Lung (tissue), 17 donors: ENCODE measurements at places on chromosomes 7 and 10. TPM values are rescaled to one million over a fixed set of nuclear protein-coding genes. Genes with fewer than 3 reads are reported as not detected.

GRCh38 chr10:17109475-17110207 is 20.0 kb downstream of the CUBN start:
- no peak overlapping the region for H3K4me3 ChIP-seq
- peaks cover 13% of the 10 kb centered on the region for H3K4me1 ChIP-seq
- no peak for DNase-seq
- H3K27me3 ChIP-seq, result no peaks in the 10 kb centered on the region
- H3K27ac ChIP-seq, result no peak overlapping the region
- H3K36me3 ChIP-seq, result no peaks in the 10 kb centered on the region

Gene CYP3A4
- not detected for total RNA-seq

- no peaks in the 10 kb centered on the region for H3K4me1 ChIP-seq
- H3K27me3 ChIP-seq, result no peaks in the 10 kb centered on the region
- no peak overlapping the region for H3K4me3 ChIP-seq
- DNase-seq, result no peak
Measured at GRCh38 chr7:45129181-45129800, 17.8 kb upstream of the TBRG4 start.

DNA sequence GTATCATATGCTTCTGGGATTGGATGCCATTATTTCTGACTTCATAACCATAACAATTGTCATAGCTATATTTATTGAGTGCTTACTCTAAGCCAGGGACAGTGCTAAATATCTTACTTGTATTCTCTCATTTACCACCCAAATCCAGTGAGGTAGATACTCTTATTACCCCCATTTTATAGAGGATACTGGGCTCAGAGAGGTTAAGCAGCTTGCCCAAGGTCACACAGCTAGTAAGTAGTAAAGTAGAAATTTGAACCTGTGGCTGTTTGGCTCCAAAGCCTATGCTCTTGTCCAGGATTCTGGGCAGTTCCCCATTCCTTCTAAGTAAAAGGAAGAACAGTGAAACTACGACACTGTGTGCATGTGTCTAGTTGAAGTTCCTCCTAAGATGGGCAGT is 56.5 kb downstream of the COL13A1 start:
- DNase-seq, result no peak
- no peak overlapping the region for H3K27ac ChIP-seq
- no peaks in the 10 kb centered on the region for H3K27me3 ChIP-seq

Gene NKX1-2
- 0.06 TPM for total RNA-seq

GRCh38 chr10:101682172-101682825 is 12.7 kb downstream of the FBXW4 start:
- H3K4me1 ChIP-seq, result no peaks in the 10 kb centered on the region
- peaks cover 3% of the 10 kb centered on the region for H3K36me3 ChIP-seq
- no peak overlapping the region for H3K27ac ChIP-seq
- H3K4me3 ChIP-seq, result no peak overlapping the region

- no peaks in the 10 kb centered on the region for H3K36me3 ChIP-seq
- peak overlapping the region; percentile 93 for H3K4me3 ChIP-seq
- H3K27ac ChIP-seq, result peak overlapping the region; percentile 99
- no peaks in the 10 kb centered on the region for H3K27me3 ChIP-seq
Measured at GRCh38 chr10:97319671-97320479, 804 bp downstream of the FRAT1 start.

Gene KIN
- total RNA-seq, result 6.0 TPM

Gene AKR1D1
- not detected for total RNA-seq

DNA sequence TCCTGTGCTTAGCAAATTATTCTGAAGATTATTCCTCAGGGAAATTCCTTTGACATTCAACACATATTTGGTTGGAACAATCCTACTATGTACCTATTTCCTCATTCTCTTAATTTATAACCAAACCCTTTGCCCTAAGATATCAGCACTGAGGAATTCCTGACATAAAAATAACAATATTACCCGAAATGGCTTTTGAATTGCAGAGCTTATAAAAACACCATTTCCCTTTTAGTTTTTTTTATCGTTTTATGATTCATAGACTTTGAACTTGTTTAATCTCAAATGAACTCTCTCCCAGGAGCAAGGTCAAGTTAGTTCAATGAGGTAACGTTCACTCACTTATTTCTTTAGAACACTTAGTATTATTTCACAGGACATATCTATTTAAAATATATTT is 7.7 kb upstream of the ABCB1 start:
- H3K27me3 ChIP-seq, result no peaks in the 10 kb centered on the region
- no peak overlapping the region for H3K27ac ChIP-seq
- H3K4me1 ChIP-seq, result no peaks in the 10 kb centered on the region
- DNase-seq, result no peak
- no peak overlapping the region for H3K4me3 ChIP-seq
- H3K36me3 ChIP-seq, result no peaks in the 10 kb centered on the region

Gene SORCS1
- 3.5 TPM for total RNA-seq

Gene LRIT1
- total RNA-seq, result not detected

Gene TRPV6
- 0.43 TPM for total RNA-seq

DNA sequence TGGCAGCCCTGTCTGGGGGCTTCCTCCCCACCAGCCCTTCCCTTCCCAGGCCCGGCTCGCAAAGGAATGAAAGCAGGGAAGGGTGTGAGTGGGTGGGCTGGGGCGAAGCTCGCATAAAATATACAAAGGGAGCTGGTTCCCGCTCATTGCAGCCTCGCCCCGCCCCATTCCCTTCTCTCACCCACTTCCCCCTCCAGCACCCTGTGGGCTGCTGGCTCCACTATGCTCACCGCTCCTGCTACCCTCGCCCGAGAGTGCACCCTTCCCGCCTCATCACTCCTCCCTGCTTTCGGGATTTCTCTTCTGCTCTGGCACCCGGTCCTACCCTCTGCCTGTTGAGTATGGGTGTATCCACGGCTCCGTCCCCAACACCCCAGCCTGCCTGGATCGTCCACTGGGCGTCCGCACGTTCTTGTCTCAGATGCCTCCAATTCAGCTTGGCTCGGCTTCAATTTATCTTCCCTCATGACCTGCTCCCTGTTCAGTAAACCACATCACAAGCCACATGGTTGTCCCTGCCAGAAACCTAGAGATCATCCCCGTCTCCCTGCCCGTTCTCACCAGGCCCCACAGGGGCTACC is 14.4 kb upstream of the TTYH3 start:
- no peaks in the 10 kb centered on the region for H3K27me3 ChIP-seq
- peak; percentile 78 for DNase-seq
- no peak overlapping the region for H3K27ac ChIP-seq
- peaks cover 76% of the 10 kb centered on the region for H3K4me1 ChIP-seq

Gene NSMCE4A
- total RNA-seq, result 83.4 TPM

Gene CLCN1
- total RNA-seq, result 0.18 TPM

Gene MTERF1
- 19.3 TPM for total RNA-seq

GRCh38 chr10:122083478-122084025 is 94.6 kb downstream of the TACC2 start:
- H3K4me1 ChIP-seq, result no peaks in the 10 kb centered on the region
- no peak overlapping the region for H3K4me3 ChIP-seq
- no peaks in the 10 kb centered on the region for H3K36me3 ChIP-seq
- no peaks in the 10 kb centered on the region for H3K27me3 ChIP-seq
- no peak overlapping the region for H3K27ac ChIP-seq

Gene CYP3A7
- total RNA-seq, result 0.71 TPM

DNA sequence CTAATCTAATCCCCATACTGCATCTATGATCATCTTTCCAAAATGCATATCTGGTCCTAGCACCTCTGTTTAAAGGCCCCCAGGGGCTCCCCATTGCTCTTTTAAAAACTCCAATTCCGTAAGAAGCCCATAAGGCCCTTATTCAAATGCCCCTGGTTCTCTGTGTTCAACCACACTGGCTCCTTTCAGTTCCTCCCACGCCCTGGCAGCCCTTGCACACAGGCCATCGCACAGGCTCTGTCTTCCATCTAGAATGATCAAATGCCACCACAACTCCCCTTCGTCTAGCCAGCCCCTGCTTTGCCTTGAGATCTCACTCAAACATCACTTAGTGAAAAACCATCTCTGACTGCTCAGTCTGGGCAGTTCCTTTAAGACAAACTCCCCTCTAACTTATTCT is 112.9 kb upstream of the LYZL2 start:
- no peaks in the 10 kb centered on the region for H3K27me3 ChIP-seq
- H3K4me3 ChIP-seq, result no peak overlapping the region
- no peaks in the 10 kb centered on the region for H3K36me3 ChIP-seq
- DNase-seq, result no peak

Gene FBXL13
- 6.0 TPM for total RNA-seq

Gene ASAH2
- total RNA-seq, result 2.3 TPM

Gene NPSR1
- not detected for total RNA-seq

DNA sequence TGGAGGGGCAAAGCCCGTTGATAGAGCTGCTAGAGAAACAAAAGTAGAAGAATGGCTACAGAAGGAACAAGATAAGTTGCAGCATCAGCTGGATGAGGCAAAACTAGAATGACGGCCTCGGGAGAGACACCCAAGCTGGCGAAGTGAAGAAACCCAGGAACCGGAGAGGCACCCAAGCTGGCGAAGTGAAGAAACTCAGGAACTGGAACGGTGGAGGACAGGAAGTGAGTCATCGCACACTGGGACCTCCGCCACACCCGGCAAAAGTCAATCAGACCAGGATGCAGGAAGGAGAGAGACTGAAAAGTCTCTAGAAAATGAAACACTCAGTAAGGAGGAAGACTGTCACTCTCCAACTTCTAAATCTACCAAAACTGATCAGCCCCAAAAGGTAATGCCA is 133.0 kb upstream of the NEBL start:
- H3K4me3 ChIP-seq, result no peak overlapping the region
- H3K4me1 ChIP-seq, result no peaks in the 10 kb centered on the region
- no peak for DNase-seq
- no peak overlapping the region for H3K27ac ChIP-seq
- H3K36me3 ChIP-seq, result no peaks in the 10 kb centered on the region

DNA sequence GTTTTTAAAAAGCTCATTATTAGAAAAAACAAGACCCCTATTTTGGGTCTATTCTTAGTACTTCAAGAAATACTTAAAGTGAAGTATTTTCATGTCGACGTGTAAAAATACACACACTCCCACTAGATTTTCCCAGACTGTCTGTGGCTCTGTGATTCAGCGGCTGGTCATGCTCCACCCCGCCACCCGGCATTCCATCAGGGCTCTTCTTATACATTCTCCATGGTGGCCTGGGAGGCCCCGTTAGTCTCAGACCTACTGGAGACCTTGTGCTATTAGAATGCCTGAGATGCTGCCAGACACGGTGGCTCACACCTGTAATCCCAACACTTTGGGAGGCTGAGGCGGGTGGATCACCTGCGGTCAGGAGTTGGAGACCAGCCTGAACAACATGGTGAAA is 13.1 kb downstream of the TECPR1 start:
- no peak overlapping the region for H3K27ac ChIP-seq
- no peaks in the 10 kb centered on the region for H3K27me3 ChIP-seq
- no peaks in the 10 kb centered on the region for H3K4me1 ChIP-seq
- DNase-seq, result no peak

Gene PBLD
- total RNA-seq, result 4.8 TPM

Gene CCDC126
- total RNA-seq, result 21.9 TPM

DNA sequence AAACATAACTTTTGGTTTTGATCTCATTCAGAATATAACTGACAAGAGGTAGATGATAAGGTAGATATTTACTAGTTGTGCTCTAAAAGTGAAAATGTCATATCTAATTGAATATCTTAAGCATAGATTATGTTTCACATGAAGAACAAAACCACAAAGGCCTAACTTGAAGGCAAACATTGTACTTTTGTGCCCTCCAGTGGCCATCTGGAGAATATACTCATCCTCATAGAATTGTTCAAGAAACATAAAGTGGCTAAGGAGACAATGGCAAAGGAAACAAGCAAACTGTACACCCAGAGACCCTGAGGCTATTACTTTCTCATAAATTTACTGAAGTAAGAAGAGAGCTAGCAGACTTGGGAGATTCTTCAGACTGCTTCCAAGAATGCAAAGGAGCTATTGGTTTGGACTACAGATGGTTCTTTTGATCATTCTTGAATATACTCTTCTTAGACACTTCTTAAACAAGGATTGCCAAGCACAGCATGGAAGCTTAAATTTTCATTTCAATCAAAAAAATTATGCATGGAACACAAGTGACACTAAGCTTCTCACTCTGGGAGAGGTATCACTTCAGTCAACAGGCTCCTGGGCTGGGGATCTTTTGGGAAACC is 98.2 kb upstream of the DKK1 start:
- DNase-seq, result peak; percentile 92
- no peak overlapping the region for H3K27ac ChIP-seq
- H3K4me1 ChIP-seq, result peaks cover 31% of the 10 kb centered on the region
- H3K4me3 ChIP-seq, result no peak overlapping the region
- H3K27me3 ChIP-seq, result no peaks in the 10 kb centered on the region
- no peaks in the 10 kb centered on the region for H3K36me3 ChIP-seq

- peaks cover 5% of the 10 kb centered on the region for H3K4me1 ChIP-seq
- peaks cover 6% of the 10 kb centered on the region for H3K36me3 ChIP-seq
- H3K4me3 ChIP-seq, result no peak overlapping the region
- H3K27ac ChIP-seq, result no peak overlapping the region
Measured at GRCh38 chr7:149023662-149024061, 4.6 kb downstream of the PDIA4 start.

GRCh38 chr7:11625669-11626068 is 206.3 kb downstream of the THSD7A start:
- no peaks in the 10 kb centered on the region for H3K4me1 ChIP-seq
- peak; percentile 16 for DNase-seq
- no peaks in the 10 kb centered on the region for H3K36me3 ChIP-seq
- H3K27ac ChIP-seq, result no peak overlapping the region
- no peak overlapping the region for H3K4me3 ChIP-seq
- H3K27me3 ChIP-seq, result no peaks in the 10 kb centered on the region

DNA sequence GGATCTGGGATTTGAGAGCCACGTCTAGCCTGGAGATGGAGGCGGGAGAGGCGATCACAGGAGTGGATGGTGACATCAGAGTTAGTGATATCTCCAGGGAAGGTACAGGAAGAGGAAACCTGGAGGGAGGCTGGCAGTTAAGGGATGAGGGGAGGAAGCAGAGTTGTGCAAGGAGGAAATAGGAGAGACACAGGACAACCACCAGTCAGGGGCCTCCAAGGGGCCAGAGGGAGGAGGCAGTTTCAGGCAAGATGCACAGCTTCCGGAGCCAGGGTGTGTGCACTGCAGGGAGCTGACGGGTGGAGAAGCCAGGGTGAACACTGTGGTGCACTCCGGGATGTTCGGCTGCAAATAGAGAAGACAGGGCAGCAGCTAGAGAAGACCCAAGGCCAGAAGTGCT is 141.2 kb downstream of the GLI3 start:
- no peak for DNase-seq
- H3K4me3 ChIP-seq, result no peak overlapping the region
- H3K27me3 ChIP-seq, result no peaks in the 10 kb centered on the region
- peaks cover 20% of the 10 kb centered on the region for H3K4me1 ChIP-seq

DNA sequence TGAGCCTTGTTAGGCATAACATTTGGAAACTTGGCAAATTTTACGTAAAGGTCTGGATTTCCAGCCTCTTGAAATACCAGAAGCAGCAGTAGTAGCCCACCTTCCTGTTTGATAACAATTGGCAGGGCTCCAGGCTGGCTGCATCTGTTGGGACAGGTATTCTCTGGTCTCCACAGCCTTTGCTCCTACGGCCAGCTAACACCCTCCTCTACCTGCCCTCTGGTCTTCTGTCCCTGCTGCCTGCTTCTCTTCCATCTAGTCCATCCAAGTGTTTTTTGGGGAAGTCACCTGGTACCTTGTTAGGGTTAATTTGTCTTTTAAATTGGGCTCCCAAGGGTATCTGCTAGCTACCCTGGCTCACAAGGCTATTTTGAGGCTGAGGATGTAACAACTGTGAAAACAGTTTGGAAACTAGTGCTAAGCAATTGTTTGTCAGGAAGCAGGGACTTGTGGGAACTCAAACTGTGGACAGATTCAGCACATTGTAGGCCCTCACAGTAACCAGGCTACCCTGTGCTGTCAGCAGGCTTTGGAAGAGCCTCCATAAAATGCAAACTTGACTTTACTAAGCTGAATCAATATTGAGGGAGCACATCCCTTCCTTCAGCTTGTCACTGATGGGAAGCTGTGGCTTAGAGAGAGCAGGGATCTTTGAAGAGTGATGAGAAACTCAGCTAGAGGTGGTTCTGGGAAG is 8.5 kb downstream of the RPS24 start:
- H3K4me3 ChIP-seq, result no peak overlapping the region
- no peak overlapping the region for H3K27ac ChIP-seq
- H3K4me1 ChIP-seq, result no peaks in the 10 kb centered on the region
- peaks cover 42% of the 10 kb centered on the region for H3K36me3 ChIP-seq
